Activated CD4-positive, alpha-beta T cell treated with anti-CD3 and anti-CD28 coated beads, Interleukin-2, amount 50 U/mL, for 4 hours (primary cell): ENCODE measurements at places on chromosomes 7 and 10.

DNA sequence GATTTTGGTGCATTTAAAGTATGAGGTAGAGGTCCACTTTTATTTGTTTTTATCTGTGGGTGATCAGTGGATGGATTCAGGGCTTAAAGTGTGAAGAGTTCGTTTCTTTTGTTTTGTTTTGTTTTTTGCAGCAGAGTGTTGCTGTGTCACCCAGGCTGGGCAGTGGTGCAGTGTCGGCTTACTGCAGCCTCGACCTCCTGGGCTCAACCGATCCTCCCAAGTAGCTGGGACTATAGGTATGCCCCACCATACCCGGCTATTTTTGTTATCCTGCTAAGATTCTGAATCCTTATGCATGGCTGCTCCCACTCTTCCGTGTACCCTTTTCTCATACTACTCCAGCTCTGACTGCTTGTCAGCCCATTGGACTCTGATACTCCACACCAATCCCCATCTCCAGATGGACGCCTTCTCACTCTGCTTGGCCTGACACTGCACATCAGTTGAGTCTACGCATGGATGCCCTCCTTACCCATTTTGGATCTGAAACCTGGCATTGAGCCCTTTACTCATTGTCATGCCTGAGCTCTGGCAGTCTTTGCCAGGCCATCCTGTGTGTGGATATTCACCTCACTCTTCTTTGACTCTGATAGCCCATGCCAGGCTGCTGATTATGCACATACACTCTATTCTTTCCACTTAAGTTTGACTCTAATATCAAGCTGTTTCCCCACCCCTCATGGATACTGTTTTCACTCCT, 119.5 kb downstream of the CCSER2 start:
- no peak for DNase-seq

- no peak for DNase-seq
Observed at GRCh38 chr10:32618482-32618881, 172.5 kb downstream of the CCDC7 start.

DNA sequence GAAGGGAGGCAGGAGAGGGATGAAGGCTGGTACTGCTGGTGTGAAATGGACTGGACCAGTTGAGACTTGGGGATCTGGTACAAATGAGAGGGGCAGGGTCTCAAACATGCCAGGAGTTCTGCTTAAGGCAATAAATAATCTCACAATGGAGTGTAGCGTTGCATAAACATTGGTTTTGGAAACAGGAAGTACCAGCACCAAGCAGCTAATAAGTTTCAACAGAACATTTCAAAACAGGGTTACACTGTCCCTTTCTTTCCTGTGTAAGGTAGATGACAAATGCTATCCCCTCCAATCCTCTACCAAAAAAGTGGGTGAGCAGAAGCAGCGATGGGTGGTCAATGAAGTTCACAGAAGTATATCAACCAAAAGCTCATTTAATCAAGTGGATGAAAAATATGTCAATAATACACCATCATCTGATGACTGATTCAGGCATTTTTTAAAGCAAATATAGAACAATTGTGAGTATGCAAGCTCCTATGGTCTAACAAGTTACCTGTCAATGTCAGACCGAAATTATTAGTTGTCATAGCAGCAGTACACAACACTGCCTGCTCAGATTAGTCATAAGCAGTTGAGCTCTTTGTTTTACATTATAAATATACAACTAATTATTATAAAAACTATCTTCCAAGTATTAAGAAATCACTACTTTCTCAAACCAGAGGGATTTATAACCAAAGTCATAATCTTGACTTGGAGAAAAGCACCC, 220.0 kb downstream of the FAM107B start:
- DNase-seq = no peak

DNA sequence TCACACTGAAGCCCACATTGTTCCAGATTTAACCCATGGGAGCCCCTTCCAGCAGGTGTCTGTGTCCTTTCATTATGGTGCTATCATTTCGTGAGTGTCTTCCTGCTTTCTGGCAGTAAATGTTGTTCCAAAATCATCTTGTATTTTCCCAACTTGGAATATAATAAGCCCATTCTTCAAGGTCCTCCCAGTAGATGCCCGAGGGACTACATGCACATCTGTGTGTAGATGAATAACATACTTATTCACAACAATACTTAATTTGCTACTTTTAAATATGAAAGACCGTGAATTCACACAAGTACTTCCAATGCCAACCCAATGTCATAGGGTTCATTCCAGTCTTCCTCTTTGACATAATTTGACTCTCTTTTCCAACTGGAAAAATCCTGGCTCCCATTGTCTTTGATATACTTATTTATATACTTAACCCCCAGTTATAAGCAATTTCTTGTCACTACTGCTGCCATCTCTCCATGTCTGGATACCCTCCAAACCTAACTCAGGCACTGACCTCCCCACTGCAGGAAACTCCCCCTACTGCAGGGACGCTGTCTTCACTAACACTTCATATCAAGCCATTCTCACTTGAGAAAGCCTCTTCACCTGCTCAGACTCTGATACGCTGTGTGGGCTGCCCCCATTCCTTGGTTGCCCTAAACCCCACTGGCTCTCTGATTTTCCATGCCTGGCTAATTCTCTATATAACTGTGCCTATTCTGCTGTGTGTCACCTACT, 1119.2 kb downstream of the CNTNAP2 start:
- DNase-seq = no peak

DNA sequence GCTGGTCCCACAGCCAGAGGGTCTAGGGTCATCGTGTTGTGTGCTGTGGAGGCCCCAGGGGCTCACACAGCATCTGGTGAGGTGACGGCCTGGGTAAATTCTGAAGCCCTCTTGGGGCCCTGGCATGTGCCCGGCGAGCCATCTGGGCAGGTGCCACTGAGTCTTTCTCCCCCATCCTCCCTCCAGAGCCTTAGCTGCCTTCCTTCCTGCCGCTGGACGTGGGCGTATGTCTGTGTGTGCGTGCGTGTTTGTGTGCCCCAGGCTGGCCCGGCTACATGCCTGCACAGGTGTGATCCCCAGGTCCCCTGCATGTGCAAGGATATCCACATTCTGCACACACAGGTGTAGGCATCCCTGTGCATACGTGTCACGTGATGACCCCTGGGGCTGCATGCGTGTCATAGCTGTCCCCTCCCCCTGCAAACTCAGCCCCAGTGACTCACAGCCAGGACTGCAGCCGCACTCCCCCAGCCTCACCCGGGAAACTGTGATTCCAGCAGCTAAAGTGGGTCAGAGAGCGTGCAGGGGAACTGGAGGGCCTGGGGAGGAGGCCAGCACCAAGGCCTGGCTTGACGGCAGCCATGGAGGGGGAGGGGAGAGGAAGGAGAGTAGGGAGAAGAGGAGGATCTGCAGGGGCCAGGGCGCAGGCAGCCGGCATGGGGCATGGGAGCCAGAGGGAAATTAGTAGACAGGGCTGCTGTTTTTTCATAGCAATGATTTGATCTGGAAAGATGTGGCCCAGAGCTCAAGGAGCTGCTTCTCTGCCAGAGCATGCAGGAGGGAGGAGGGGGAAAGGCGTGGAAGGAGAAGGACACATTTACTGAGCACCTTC, 46.4 kb downstream of the ELFN1 start:
- peak; percentile 2 for DNase-seq

- no peak for DNase-seq
Observed at GRCh38 chr10:34732926-34733325, 82.2 kb downstream of the PARD3 start.

DNA sequence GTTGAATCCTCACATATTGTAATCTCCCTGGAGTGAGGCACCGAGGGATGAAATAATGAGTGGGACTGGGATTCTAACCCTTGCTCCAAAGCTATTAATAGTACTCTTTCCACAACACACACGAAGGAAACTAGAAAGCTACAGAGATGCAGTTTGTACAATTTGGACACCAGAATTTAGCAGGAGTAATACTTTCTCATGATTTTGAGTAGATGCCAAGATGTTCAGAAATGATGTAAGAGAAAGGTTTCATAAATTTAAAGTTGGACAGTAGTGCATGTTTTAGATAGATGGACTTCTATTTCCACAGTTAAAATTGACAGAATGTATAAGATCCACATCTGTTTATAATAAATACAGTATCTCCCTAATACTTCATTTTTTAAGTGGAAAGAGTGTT, 46.5 kb downstream of the PRR15 start:
- DNase-seq = no peak

GRCh38 chr10:114815791-114816190, 5.8 kb upstream of the FHIP2A start:
- DNase-seq = no peak

- DNase-seq = no peak
Observed at GRCh38 chr10:24343686-24344085, 134.7 kb downstream of the KIAA1217 start.

- DNase-seq = no peak
Observed at GRCh38 chr10:116055252-116055916, 217.6 kb downstream of the GFRA1 start.

GRCh38 chr10:96863922-96864543, 31.9 kb downstream of the LCOR start:
- DNase-seq = no peak

- DNase-seq = no peak
Observed at GRCh38 chr7:28708033-28708951, 249.8 kb downstream of the TRIL start.
